ENCODE measurements at places on chromosomes 13 and 19. TPM values are rescaled to one million over a fixed set of nuclear protein-coding genes. Genes with fewer than 3 reads are reported as not detected.

- no peak for DNase-seq
Measured at GRCh38 chr19:23804676-23805075, 46.0 kb upstream of the ZNF681 start.

SCN1B gene
- polyA plus RNA-seq: 6.3 TPM

- DNase-seq: no peak
Measured at GRCh38 chr13:28313579-28313978, 175.2 kb downstream of the PAN3 start.

DNA sequence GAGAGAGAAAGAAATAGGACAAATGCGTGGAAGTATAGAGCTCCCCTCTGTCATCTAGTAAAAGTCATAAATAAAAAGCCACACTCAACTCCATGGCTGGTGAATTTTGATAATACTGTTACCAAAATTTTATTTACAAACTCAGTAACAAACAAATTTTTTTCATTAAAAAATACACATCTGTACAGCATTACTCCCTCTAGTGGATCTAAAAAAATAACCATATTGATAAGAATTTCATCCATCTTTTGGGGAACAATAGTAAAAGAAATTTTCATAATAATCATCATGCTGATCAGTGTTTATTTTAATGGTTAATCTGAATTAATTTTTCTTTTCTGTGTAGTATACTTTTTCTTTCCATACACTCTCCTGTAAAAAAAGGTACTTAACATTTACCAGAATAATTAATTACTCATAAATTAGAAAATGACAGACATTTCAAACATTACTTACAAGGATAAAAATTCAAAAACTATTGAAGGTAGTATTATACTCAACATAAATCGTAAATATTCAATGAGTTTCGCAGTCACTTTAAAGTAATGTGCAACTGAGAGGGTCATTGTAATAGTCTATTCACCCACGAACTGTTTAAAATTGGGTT lies 173.5 kb upstream of the LSM14A start:
- no peak for DNase-seq
